ENCODE measurements at places on chromosomes 2 and 18.
A peak's percentile ranks its signal among the peaks of the same experiment; 100 is the strongest.

- DNase-seq, result no peak
These were observed 80.4 kb upstream of the RND3 start for GRCh38 chr2:150567771-150568301.

- no peak for DNase-seq
These were observed 807 bp upstream of the NEU4 start for GRCh38 chr2:241808051-241808720.

DNA sequence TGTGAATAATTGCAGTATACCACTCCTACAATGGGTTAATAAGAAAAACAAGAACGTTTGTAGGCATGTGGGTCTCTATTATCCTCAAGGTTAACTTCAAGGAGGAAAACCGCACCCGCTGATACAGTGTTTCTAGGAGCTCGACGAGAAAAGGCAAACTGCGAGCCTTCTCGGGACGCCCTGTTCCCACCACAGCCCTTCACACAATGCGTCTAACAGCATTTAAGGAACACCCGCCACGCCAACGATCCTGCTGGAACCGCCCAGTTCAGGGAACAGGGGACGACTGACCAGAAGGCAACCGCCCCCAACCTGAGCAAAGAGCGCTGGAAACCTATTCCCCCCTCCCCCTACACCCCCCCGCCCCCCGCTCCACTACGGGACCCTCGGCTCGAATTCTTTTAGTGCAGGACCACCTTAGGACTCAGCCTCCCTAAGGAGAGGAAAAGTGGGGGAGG is 710 bp upstream of the TMSB10 start:
- DNase-seq, result no peak

GRCh38 chr2:210028178-210028577 is 25.7 kb downstream of the RPE start:
- DNase-seq, result no peak

- DNase-seq, result no peak
These were observed 8.0 kb downstream of the ALLC start for GRCh38 chr2:3665886-3666612.

- DNase-seq, result no peak
These were observed 42.3 kb upstream of the PTPRM start for GRCh38 chr18:7524786-7525185.

- peak; percentile 78 for DNase-seq
These were observed 52.7 kb upstream of the CYP1B1 start for GRCh38 chr2:38128653-38129052.

- no peak for DNase-seq
These were observed 119.5 kb downstream of the GYPC start for GRCh38 chr2:126775300-126775985.

- no peak for DNase-seq
These were observed 1098.0 kb upstream of the ZEB2 start for GRCh38 chr2:145617906-145618305.

DNA sequence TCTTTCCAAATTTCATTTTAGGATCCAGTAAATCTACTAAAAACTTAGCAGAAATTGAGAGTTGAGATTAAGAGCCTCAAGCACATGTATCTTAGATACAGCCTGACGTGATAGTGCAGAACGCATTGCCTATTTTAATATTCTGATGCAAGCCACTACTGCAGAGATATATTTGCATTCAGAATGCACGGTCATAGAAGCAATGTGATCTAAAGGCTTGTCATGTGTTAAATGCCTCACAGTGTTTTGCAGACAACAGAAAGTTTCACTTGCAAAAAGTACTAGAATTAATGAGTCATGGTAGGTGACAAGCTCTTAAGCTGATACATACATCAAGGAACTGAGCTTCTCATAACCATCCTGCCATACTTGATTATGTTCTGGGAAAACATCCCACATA is 886.7 kb upstream of the CHAC2 start:
- no peak for DNase-seq

DNA sequence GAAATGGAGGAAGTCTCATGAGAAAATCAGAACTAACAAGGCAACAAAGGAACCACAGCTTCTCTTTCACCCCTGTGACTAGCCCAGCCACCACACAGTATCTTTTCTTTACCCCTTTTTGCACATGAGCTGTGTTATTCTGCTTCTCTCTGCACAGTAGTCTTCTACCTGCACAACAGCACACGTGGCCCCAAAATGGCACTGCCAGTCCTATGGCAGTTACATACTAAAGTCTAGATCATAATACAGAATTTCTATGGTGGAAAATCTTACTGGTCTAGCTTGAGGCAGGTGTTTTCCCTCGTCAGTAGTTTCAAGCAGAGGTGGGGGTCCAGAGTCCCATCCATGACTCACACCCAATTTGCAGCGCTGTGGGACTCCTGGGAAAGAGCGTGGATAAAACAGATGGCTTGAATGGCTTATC is 177.7 kb downstream of the DIS3L2 start:
- DNase-seq, result no peak

GRCh38 chr2:128783193-128783671 is 464.6 kb upstream of the HS6ST1 start:
- DNase-seq, result no peak

DNA sequence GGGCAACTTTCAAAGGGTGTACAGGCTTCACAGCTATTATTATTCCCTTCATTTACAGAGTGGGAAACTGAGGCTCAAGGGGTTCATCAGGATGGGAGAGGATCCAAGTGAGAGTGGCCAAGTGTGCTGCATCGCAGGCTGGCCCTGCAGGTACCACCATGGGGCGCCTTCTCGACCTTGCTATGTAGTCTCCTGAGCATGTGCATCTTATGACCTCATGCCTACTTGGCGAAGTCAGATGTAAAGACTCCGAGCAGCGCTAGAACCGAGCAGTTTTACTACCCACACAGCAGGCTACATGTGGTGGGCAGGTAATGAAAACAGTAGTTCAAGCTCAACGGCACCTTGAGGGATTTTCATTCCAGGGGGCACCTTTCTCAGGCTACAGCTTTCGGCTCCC is 42.0 kb downstream of the TFCP2L1 start:
- DNase-seq, result no peak

DNA sequence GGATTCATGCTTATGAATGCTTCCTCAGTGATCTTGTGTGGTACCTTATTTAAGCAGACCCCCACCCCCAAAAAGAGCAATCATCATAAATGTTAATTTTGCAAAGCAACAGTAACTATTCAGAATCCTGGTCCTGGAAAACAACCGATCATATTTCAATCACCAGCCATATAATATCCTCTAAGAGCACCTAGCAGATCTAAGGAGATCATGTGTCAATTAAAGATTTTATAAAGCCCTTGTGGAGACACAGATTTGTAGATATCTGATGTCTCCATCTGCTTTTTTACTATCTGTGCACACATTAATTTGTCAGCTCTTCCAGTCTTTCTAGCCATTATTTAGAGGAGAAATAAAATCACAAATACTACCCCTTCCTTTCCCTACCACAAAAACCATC is 423.7 kb downstream of the TGIF1 start:
- no peak for DNase-seq

- DNase-seq, result no peak
These were observed 14.7 kb upstream of the EPG5 start for GRCh38 chr18:45981821-45982220.

DNA sequence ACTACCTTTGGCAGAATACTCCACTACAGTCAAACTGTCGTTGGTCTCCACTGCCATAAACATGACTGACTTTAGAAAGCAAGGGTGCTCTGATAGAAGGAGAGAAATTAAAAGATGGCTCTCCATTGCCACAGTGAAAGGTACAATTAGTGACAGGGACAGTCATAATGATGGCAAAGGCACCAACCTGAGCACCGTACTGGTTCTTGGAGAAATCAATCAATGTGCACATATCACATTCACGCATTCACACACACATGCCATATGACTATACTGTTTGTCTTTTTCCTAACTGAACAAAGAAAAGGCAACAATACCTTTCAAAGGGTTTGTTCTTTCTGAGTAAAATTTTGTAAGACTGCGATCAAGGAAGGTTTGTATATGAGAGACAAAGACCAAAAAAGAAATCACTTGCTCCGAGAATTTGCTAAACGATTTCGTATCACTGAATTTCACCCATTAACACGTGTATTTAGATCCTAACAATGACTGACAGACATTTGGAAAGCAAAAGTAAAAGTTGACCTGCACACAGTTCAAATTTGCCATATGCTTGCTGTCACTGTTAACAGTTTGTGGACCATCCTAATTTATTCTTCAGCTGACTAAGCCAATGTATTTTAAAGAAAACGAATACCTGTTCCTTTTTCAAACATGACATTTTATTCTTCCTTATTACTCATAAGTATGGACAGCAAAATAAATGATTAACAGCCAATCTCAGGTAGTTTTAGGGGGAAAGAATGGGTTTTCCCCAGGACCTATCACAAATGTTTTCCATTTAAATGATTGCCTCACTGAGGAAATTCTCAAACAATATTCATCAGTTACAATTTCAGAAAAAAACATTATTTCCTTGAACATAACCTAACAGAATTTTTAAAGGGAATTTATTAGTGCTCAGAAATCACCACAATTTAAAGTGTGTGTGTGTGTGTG is 644.4 kb downstream of the ZEB2 start:
- no peak for DNase-seq

DNA sequence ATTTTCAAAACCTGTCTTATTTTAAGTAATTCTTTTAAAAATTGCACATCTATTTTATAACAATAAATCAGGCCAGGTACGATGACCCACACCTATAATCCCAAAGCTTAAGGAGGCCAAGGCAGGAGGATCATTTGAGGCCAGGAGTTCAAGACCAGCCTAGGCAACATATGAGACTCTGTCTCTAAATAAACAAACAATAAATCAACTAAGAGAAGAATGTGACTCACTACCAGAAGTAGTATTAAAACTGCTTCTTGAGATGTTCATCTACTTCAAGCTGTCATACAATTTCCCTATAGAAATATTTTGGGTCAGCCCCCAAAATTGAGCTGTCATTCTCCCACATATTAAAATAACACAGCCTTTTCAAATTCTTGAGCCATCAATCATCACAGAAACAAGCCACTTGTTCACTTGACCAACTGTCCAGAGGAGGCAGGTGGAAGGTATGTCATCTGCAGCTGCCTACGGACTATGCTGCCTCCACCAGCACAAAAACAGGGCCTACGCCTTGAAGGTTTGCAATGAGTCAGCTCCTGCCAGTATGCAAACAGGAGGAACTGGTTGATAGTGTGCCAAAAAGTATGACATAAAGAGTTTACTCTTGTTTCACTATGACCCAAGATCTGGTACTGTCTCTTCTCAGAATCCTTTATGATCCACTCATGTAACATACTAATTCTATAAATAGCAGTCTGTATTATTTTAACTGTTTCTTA is 33.6 kb downstream of the KIDINS220 start:
- DNase-seq, result no peak

DNA sequence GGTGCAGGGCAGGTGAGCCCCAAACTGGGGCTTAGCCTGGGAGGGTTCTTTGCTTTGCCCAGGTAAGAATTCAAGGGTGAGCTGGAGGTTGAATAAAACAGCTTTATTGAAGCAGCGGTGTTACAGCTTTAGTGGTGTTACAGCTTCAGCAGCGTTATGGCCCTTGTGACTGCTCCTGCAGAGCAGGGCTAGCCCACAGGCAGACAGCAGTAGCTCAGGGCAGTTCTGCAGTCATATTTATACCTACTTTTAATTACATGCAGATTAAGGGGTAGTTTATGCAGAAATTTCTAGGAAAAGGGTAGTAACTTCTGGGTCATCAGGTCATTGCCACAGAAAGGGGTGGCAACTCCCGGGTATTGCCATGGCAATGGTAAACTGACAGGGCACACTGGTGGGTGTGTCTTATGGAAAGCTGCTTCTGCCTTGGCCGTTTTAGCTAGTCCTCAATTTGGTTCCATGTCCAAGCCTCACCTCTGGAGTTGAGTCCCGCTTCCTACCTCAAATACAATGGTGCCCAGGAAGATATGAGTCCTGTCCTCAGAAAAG is 78.2 kb downstream of the THNSL2 start:
- no peak for DNase-seq

DNA sequence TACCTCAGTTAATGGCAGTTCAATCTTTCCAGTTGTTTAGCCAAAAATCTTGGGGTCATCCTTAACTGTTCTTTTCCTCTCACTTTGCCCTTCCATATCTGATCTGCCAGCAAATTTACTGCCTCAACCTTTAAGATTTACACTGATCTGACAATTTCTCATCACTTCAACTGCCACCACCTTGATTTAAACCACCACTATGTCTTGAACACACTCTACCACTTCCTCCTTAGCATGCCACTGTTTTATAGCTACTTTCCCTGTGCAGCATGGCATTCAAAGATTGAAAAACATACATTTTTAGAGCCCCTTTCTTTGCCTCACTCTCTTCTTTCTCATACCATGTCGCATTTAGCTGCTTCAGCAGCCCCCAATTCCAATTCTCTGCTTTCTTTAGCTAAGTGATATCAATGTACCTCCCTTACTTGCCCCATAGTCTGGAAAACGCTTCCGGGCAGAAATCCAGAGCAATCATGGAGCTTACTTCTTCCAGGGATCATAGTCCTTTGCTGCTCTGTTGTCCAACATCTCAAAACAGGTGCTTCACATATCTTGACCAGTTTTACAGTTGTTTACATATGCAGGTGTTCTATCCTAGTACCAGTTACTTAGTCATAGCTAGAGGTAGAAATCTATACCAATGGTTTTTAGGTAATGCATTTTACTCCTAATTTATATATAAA is 10.9 kb downstream of the PGAP1 start:
- no peak for DNase-seq

- no peak for DNase-seq
These were observed 9.7 kb upstream of the COPS8 start for GRCh38 chr2:237075749-237076599.

GRCh38 chr2:29246383-29247300 is 131.4 kb downstream of the CLIP4 start:
- DNase-seq, result no peak

GRCh38 chr18:407191-407590 is 93.3 kb downstream of the COLEC12 start:
- no peak for DNase-seq

- no peak for DNase-seq
These were observed 346.7 kb downstream of the RND3 start for GRCh38 chr2:150140777-150141176.

DNA sequence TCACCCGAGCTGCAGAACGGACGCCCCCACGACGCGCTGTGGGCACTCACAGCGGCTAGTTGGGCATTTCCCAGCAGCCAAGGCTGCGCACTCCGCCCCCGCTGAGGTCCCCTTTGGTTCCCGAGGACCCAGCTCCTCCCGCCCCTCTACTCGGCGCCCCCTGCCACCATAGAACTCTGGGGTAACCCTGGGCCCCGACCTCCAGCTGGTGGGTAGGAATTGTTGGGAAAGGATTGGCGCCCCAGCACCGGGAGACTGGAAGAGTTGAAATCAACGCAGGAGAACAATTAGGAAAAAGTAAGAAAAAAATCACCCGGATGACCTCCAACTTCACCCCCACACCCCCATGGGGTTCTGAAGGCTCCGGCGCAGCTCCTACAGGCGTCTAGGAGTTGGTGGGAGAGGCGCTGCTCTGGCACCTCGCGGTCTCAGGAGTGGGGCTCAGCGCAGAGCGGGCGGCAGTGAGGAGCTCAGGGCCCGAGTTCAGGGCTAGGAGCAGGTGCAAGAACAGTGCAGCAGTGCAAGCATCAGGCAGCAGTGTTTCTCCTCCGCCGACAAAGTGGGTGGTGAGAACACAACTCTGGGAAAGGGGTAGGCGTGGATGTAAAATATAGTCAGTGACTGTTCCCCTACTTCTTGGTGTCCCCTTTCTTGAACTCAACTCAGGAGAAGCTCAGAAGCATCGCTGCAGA is 14.0 kb downstream of the POU3F3 start:
- DNase-seq, result peak; percentile 7

All from pons (tissue), 1 donor.